GM10248 (cell line): ENCODE measurements at places on chromosomes 11 and 22.

DNA sequence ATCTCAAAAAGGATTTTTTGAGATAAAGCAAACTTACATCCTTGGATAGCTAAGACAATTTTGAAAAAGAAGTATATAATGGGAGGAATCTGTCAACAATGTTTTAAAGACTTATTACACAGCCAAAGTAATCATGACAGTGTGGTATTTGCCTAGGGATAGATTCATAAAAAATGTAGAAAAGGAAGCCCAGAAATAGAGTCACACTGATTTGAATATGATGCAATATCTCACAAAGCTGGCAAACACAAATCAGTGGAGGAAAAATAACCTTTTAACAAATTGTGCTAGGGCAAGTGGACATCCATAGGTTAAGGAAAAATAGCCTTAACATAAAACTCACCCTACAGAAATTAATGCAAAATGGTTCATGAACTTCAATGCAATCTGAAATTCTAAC is 6.0 kb downstream of the XKR3 start:
- DNase-seq, result no peak

GRCh38 chr11:3093281-3094191 is 36.3 kb upstream of the CARS1 start:
- peak; percentile 12 for DNase-seq

DNA sequence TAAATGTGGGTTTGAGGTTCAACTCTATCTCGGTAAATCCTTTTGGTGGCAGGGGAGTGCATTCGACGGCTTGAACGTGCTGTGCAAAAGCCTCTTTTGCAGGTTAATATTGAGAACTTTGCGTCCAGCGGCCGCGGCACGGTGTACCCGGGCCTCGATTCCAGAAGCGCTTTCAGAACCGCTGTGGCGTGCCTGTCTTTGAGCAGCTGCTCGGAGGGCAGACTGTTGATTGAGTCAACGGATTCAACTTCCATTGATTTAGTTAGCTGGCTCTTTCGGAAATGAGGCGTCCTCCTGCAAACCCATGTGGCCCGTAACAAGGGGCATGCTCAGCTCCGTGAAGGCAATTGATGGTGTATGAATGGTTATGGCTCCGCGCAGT is 1247.8 kb downstream of the BRD1 start:
- no peak for DNase-seq

GRCh38 chr11:121035780-121036179 is 11.9 kb downstream of the TBCEL start:
- no peak for DNase-seq

DNA sequence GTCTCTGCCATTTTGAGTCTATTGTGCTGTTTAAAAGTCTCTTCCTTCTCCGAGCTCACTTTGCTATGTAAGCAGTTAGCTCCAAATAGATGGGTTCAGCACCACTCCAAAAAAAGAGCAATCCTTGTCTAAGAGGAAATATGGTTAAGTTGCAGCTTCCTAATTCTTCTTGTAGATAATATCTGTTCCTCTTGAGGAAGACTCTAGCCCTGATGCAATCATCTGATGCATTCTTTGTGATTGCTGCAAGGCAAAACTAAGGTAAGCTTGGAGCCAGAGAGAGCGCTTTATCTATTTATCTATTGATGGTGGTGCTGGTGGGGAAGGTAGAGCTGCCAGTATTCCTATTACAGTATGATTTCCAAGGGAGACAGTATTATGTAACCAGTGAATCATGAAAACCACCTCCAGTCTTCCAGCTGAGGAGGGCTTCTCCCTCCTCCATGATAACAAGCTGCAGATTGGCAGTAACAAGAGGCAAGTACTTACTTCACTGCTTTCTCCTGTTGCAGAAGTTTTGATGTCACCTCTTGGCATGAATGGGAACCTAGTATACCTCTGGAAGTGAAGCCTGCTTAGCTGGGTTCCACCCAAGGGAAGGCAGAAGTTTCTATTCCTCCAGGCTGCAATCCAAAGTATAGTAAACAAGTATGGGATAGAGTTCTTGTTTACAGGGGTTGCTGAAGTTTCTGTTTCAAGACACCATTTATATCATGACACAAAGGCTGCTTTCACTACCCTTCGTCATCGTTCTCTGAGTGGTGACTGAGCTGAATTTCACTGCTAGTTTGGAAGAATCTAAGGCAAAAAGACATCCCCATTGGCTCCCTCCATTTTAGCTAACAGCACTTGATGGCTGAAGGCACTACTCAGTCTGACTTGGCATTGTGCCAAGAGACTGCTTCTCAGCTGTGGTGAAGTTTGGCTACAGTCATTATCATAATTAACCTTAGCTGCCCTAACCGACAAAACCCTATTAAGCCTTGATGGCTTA is 49.7 kb downstream of the FDX1 start:
- no peak for DNase-seq
